Left ventricle myocardium inferior (tissue), 1 donor: ENCODE measurements at places on chromosomes 1 and 21.

DNA sequence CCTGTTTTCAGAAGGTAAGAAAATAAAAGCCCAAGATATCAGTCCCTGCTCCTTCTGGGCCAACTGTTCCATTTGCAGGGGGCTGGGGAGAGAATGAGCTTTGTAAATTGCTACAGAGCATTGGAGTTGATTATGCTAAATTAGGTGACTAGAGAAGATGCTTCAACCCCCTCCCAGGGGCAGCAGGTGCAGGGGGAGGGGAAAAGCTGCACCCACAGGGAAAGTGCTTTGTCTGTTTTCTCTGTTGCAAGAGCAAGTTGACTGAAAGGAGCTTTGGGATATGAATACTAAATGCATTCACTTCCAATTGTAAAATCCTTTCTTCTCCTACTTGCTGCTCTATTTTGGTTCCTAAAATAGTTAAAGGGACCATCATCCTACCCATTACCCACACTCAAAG lies 16.5 kb upstream of the PIGM start:
- H3K36me3 ChIP-seq = no peaks in the 10 kb centered on the region
- peaks cover 15% of the 10 kb centered on the region for H3K4me1 ChIP-seq
- DNase-seq = no peak
- H3K4me3 ChIP-seq = no peak overlapping the region
- H3K27me3 ChIP-seq = peaks cover 19% of the 10 kb centered on the region

DNA sequence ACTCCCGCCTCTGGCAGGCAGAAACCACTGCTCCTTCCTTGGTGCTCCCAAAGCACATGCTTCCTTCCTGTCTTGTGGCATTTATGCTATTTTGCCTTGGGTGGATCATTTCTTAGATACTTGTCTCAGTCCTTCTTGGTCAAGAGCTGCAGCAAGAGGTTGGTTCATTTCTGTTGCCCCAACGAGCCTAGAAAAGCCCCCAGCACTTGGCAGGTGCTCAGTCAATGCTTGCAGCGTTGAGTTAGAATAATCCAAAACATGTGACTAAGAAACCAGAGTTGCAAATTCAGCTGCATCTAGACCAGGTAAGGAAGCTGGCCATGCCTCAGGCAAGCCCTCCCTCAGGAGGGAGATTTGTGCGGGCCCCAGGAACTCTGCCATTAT lies 42.4 kb upstream of the TENT5C start:
- no peak overlapping the region for H3K27ac ChIP-seq
- H3K36me3 ChIP-seq = no peaks in the 10 kb centered on the region
- H3K4me3 ChIP-seq = no peak overlapping the region
- H3K4me1 ChIP-seq = no peaks in the 10 kb centered on the region
- no peaks in the 10 kb centered on the region for H3K27me3 ChIP-seq

GRCh38 chr1:115830963-115831362 lies 10.0 kb downstream of the NHLH2 start:
- no peak overlapping the region for H3K4me3 ChIP-seq
- peaks cover 21% of the 10 kb centered on the region for H3K4me1 ChIP-seq
- DNase-seq = no peak
- H3K27me3 ChIP-seq = peaks cover 64% of the 10 kb centered on the region
- no peak overlapping the region for H3K27ac ChIP-seq
- no peaks in the 10 kb centered on the region for H3K36me3 ChIP-seq

DNA sequence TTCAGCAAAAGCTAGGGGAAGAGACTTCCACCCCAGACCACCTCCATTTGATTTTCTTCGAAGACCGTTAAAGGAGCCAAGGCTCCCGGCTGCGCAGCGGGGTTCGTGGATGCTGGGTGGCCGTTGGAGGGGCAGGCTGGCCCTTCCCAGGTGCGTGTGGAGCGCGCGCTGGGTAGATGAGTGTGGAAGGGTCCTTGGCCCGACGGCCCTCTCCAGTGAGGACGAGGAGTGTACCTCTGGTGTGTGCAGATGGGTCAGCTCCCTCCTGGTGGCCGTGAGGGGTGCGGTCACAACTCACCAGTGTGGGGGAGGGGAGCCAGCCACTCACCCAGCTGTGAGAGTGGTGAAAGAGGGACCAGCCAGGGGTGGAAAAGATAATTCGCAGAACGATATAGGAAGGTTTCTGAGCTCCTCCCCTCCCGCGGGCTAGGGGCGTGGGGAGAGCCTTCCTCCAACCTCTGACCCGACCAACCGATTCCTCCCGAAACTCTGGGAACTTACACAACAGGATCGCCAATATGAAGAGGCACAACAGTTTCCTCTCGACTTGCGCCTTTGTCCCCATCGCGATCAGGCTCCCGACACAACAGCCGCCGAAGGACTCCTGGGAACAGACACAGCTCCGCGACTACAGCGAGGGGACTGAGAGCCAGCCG lies at the start of gene F11R:
F11R (minus strand) TSS at position 644 of the 656 bp plus-strand sequence; CDS start at position 565, 79 bp downstream.
- H3K27ac ChIP-seq = peak within 1 kb of the TSS; percentile 88
- peak within 1 kb of the TSS; percentile 76 for H3K4me3 ChIP-seq
- DNase-seq = no peak
- H3K36me3 ChIP-seq = no peaks in the 10 kb centered on the region

- no peak for DNase-seq
- H3K27ac ChIP-seq = peak overlapping the region; percentile 78
Observed at GRCh38 chr21:38824124-38824822, 18.5 kb downstream of the ETS2 start.

DNA sequence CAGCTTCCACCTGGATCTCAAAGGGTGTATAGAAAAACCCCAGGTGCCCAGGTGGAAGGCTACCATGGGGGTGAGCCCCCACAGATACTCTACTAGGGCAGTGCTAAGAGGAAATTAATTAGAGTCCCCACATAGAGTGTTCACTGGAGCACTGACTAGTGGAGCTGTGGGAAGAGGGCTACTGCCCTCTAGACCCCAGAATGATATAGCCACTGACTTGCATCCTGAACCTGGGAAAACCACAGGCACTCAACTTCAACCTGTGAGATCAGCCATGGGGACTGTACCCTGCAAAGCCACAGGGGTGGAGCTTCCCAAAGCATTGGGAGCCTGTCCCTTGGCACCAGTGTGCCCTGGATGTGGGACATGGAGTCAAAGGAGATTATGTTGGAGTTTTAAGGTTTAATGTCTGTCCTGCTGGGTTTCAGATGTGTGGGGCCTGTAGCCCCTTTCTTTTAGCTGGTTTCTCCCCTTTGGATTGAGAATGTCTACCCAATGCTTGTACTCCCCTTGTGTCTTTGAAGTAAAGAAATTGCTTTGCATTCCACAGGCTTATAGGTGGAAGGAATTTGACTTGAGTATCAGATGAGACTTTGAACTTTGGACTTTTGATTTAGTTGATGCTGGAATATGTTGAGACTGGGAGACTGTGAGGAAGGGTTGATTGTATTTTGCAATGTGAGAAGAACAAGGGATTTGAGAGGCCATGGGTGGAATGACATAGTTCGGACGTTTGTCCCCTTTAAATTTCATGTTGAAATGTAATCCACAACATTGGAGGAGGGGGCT lies 31.8 kb upstream of the CDC14A start:
- H3K27ac ChIP-seq = no peak overlapping the region
- no peak overlapping the region for H3K4me3 ChIP-seq
- no peaks in the 10 kb centered on the region for H3K36me3 ChIP-seq
- no peak for DNase-seq

- H3K27me3 ChIP-seq = peaks cover 58% of the 10 kb centered on the region
- H3K4me3 ChIP-seq = no peak overlapping the region
- H3K4me1 ChIP-seq = no peaks in the 10 kb centered on the region
- no peaks in the 10 kb centered on the region for H3K36me3 ChIP-seq
Observed at GRCh38 chr1:228794810-228795209, 59.5 kb downstream of the RHOU start.

DNA sequence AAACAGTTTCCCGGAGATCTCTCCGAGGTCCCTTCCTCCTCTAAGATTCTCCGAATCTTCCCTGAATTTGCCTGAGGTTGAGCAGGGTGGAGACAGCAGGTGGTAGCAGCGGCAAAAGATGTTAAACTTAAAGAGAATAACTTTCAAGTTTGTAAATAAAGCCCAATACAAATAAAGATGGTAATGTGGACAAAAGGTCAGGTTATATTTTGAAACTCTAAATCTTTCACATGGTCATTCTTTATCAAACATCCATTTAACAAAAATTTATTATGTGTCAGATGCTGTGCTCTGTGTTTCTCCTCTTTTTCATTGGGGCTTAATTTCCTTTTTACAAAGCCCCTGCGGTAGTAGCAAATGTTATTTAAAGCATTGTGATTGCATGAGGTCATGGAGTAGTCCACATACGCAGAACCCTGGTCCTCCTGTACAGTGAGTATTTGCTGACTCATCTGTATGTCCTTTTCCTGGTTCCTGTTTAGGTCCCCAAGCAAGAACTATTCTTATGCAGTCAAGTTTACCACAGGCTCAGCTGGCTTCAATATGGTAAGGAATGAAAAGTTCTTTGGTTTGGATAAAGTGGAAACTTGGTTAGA lies 119.2 kb downstream of the ITSN1 start:
- no peaks in the 10 kb centered on the region for H3K27me3 ChIP-seq
- H3K36me3 ChIP-seq = peaks cover 15% of the 10 kb centered on the region
- DNase-seq = no peak
- peaks cover 17% of the 10 kb centered on the region for H3K4me1 ChIP-seq
- peak overlapping the region; percentile 34 for H3K4me3 ChIP-seq

DNA sequence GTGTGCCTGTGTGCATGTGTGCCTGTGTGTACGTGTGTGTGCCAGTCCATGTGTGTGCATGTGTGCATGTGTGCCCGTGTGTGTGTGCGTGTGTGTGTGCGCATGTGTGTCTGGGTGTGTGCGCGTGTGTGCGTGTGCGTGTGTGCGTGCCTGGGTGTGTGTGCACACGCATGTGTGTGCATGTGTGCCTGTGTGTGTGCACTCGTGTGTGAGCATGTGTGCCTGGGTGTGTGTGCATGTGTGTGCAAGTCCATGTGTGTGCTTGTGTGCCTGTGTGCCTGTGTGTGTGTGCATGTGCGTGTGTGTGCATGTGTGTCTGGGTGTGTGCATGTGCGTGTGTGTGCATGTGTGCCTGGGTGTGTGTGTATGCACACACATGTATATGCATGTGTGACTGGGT lies 28.7 kb upstream of the COL6A2 start:
- no peak for DNase-seq
- H3K4me1 ChIP-seq = peaks cover 34% of the 10 kb centered on the region
- no peaks in the 10 kb centered on the region for H3K36me3 ChIP-seq
- H3K27me3 ChIP-seq = peaks cover 10% of the 10 kb centered on the region
- H3K4me3 ChIP-seq = no peak overlapping the region
- no peak overlapping the region for H3K27ac ChIP-seq

DNA sequence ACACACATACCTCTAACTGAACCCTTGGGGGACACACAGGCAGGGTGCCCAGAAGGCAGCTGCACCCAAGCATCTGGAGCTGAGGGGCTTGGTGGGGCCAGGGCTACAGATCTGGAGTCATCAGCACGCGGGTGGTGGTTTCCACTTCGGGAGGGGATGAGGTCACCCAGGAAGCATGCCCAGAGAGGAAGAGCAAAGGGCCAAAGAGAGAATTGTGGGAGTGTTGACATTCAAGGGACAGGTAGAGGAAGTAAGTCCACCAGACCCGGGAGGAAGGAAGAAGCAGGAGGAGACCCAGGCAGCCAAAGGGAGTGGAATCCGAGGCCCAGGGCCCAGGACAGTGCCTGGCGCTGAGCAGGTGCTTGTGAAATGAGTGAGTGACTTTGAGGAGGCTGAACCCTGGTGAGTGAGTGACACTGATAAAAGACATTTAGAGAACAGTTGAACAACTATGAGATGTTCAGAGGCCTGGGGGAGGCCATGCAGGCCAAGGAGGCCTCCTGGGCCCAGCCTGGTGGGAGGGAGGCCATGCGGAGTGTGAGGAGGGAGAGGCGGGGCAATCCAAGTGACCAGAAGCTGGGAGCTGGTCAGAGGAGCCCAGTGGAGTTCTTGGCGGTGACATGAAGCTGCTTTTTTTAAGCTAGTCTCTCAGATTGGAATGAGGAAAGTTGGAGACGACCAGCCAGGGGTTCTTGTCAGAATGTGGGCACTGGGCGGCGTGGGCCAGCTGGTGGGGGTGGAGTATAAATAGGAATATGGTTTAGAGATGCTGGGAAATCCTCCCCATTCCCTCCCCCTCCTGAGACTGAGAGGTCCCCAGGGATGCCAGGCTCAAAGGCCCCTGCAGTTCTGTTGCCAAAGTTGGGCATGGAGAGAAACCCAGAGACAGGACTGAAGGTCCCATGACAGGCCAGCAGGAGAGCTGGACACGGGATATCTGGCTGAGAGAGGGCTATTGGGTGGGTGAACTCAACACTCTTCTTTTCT lies 7.9 kb downstream of the CDK18 start:
- H3K4me3 ChIP-seq = peak overlapping the region; percentile 10
- peak overlapping the region; percentile 94 for H3K27ac ChIP-seq
- H3K27me3 ChIP-seq = no peaks in the 10 kb centered on the region
- peaks cover 97% of the 10 kb centered on the region for H3K4me1 ChIP-seq
- peak; percentile 53 for DNase-seq

DNA sequence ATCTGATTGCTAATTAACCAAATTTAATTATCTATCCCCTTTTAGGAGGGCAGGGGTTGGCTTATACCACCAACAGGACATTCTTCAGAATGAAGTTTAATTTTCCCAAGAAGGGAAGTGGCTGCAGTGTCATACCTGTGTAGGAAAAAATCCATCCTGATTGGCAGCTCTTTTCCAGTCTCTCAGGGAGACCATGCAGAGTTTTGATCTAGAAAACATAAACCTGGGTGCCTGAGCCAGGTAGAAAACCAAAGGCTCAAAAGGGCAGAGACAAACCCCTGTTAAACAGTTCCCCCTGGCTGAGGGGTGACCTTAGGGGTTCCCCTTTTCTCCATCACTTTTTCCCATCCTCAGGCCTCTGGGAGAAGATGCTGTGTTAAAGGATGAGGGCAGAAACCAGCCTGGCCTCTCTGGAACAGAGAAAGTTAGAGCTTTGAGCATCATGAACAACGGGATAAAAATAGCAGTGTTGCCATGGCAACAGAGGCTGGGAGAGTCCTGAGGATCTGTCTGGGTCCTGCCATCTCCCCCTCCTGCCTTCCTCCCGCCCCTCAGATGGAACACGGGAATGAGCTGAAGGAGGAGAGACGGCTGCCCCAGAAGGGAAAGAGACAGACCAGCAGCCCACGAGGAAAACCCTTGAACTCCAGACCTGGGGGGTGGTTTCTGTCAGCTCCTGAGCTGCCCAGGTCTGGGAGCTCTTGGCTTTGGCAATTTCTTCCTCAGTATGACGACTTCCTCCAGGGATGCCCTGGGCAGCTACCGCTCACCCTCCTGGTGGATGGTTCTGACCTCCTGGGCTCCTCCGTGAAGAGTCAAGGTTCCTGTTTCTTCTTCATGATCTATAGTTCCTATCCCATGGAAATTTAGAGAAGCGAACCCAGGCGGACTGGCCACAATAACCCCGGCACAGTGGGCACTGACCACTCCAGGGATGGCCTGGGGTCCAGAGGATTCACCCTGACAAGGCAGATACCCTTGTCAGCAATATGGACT lies 14.0 kb upstream of the LEMD1 start:
- no peak overlapping the region for H3K27ac ChIP-seq
- H3K4me3 ChIP-seq = no peak overlapping the region
- no peaks in the 10 kb centered on the region for H3K27me3 ChIP-seq
- H3K36me3 ChIP-seq = no peaks in the 10 kb centered on the region

GRCh38 chr1:171166361-171166760 lies 18.7 kb upstream of the FMO2 start:
- no peak for DNase-seq
- no peaks in the 10 kb centered on the region for H3K36me3 ChIP-seq
- H3K4me1 ChIP-seq = peaks cover 13% of the 10 kb centered on the region
- H3K27me3 ChIP-seq = no peaks in the 10 kb centered on the region

GRCh38 chr1:167936930-167937708 lies at the start of gene MPC2:
Gene MPC2, minus strand, starts transcription at chr1:167937072. Its CDS starts 1,231 bp downstream, at chr1:167935841.
- peak; percentile 80 for DNase-seq
- peaks cover 4% of the 10 kb centered on the region for H3K36me3 ChIP-seq
- peaks cover 87% of the 10 kb centered on the region for H3K4me1 ChIP-seq
- H3K27me3 ChIP-seq = no peaks in the 10 kb centered on the region

- H3K27me3 ChIP-seq = no peaks in the 10 kb centered on the region
- no peaks in the 10 kb centered on the region for H3K4me1 ChIP-seq
- no peak overlapping the region for H3K4me3 ChIP-seq
- no peaks in the 10 kb centered on the region for H3K36me3 ChIP-seq
- H3K27ac ChIP-seq = no peak overlapping the region
Observed at GRCh38 chr1:110916274-110916668, 43.3 kb downstream of the CD53 start.
